ENCODE measurements at places on chromosomes 7 and 10.

DNA sequence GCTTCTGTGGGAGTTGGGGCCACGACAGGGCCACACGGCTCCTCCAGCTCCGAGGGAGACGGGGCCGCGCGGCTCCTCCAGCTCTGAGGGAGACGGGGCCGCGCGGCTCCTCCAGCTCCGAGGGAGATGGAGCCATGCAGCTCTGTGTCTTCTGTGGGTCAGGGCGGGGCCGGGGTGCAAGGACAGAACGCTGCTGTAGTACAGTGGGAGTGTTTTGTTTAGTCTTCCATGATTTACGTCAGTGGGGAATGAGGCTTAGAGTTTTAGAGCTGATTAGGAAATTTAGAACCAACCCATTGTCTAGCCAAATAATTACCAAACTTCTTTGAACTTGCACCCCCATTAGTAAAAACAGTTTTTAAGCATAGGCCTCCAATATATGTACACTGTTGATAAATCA is 32.9 kb upstream of the PRKAR1B start:
- no peak for DNase-seq

DNA sequence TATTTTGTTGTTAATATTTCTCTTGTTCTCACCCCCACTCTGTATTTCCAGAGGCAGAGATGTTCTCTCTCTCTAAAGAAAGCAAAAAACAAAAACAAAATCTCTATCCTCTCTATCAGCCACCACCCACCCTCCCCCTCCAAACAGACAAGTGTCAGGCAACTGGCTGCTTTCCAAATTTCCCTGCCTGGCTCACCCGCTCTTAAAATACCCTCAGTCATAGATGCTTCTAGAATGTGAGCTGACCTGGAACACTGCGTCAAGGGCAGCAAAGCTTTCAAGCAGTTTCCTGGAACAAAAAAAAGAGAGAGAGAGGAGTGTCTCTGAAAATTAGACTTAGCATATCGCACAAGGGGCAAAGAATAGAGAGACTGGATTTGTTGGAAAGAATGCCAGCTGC is 341.0 kb upstream of the ZMIZ1 start:
- DNase-seq = no peak

DNA sequence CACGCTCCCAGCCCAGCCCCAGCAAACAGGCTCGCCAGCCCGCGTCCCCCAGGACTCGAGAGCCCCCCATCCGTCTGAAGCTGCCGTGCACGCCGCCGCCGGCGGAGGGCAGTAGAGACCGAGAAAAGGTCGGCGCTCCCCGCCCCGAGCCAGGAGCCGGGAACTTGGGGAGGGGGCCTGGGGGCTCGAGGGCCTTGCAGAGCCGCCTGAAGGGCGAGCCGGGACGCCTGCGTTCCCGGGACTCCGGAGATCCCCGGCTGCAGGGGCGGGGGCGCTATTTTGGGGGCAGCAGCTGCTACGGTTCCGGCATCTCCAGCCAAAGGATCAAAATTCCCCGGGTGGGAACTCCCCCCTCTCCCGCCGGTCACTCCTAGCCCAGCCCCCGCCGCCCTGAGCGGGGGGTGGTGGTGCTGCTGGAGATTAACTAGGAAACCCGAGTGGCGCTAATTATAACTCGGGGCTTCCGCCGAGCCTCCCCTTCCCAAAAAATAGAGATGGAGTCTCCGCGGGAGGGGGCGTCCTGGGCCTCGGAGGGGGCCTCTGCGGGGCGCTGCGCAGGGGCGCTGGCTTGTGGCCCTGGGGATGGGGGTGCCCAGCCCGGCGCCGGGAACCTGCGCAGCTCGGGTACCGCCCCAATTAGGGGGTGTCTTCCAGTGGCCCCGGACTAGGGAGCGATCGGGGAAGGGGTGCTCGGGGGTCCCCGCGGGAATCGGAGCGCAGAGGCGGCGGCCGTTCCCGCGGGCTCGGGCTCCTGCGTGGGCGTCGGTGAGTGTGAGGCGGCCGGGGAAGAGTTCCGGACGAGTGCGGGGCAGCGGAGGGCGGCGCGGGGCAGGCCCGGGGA is 608 bp downstream of the ACHE start:
- no peak for DNase-seq

- DNase-seq = no peak
Measured at GRCh38 chr10:90968328-90969081, 47.6 kb upstream of the ANKRD1 start.

DNA sequence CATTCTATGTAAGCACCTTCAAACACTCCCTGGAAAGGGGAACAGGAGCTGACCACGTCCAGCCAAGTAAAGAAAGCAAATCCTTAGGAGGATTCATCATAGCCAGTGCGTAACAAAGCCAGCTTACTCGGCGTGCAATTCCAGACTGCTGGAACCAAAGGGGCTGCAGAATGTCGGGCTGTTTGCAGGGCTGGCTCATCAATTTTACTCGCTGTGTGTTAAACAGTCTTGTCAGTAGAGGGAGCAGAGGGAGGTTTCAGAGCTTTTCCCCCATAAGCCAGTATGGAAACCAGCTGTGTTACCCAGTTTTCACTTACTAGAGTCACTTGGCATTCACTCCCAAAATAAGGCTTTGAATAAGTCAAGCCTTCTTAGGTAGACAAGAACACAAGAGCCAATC is 127.1 kb downstream of the KMT2E start:
- DNase-seq = no peak

DNA sequence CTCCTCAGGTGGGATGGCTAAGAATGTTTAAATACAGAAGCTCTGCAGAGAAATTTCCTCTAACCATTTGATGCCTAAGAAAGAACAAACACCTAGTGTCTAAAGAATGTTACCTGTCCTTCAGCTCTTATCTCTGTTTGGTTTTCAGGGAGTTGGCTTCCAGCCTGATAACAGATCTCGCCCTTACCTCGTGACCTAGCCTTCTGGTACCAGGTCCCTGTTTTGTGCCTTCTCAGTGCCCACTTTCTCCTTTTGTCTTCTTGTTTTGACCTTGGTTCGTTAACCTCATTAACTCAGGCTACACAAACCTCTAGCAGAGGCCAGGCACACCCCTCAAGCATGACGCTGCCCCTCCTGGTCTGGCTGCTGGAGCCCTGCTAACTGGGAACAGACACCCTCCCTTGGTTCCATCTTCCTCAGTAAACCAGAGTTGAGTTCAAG is 16.1 kb upstream of the RAB11FIP2 start:
- DNase-seq = no peak

- DNase-seq = no peak
Measured at GRCh38 chr7:44382459-44383265, 57.3 kb upstream of the CAMK2B start.

DNA sequence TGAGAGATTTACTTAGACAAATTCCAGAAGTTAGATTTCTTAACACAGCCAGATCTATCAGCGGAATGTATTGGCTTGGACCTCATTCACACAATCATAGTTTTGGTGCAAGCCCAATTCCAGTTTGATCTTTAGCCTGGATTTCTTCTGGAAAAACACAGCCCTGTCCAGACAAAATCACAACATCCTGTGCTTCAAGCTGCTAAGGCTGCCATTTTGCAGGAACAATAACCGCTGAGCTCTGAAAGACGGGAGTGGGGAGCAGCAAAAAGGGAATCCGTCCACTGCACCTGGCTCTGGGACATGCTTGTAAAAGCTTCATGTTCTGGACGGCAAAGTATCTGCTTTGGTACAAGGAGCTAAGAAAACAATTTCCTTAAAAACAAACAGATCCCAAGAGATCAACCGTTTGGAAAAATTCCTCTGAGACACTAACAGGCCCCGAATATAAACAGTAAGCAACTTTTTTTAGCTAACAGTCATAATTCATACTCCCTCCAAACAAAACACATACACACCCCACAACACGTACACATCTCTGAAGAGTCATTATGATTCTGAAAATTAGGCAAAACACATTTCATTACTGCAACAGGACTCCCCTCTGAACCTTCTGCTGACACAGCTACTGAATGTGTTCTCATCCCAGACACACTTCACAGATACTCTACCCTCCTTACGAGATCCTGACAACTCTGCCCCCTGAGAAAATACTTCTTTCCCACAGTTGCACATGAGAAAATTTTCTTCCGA is 32.4 kb downstream of the ITIH5 start:
- DNase-seq = no peak

GRCh38 chr7:30671793-30672465 is 10.3 kb downstream of the CRHR2 start:
- no peak for DNase-seq
